BE2C (cell line): ENCODE measurements at places on chromosomes 16 and 17.

GRCh38 chr17:62882284-62882683, 74.2 kb upstream of the MARCHF10 start:
- peak; percentile 53 for DNase-seq

- no peak for DNase-seq
These were observed 38.0 kb downstream of the SLC5A11 start for GRCh38 chr16:24883714-24884151.

- no peak for DNase-seq
These were observed 7.6 kb upstream of the PKMYT1 start for GRCh38 chr16:2987833-2988232.

GRCh38 chr16:51153577-51154031, 2.5 kb upstream of the SALL1 start:
- no peak for DNase-seq

DNA sequence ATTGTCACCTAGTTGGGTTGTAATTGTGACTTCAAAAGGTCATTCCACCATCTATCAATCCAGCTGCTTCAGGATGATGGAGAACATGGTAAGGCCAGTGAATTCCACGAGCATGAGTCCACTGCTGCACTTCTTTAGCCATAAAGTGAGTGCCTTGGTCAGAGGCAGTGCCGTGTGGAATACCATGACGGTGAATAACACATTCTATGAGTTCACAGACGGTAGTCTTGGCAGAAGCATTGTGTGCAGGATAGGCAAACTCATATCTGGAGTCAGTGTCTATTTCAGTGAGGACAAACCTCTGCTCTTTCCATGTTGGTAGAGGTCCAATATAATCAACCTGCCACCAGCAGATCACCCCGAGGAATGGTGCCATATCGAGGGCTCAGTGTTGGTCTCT, 650.9 kb downstream of the KCNJ2 start:
- DNase-seq: no peak

DNA sequence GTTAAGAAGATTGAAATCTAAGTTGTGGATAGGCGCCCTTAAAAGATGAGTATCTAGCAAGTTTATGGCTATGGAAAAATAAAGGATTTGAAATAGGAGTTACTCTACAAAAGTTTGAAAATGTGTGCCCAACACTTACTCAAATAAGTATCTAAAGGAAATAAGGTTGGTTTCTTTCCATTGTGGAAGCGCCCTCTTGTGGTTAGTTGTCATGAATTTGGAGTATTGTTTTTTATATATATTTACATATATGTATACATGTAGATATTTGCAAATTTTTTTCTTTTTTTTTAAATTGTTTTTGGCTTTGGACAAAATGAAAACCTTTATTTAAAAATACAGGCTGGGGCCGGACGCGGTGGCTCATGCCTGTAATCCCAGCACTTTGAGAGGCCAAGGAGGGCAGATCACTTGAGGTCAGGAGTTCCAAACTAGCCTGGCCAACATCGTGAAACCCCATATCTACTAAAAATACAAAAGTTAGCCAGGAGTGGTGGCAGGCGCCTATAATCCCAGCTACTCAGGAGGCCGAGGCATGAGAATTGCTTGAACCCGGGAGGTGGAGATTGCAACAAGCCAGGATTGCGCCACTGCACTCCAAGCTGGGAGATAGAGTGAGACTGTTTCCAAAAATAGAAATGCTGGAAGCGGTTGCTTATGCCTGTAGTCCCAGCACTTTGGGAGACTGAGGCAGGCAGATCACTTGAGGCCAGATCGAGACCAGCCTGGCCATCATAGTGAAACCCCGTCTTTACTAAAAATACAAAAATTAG, 24.0 kb upstream of the VPS4A start:
- peak; percentile 43 for DNase-seq

- DNase-seq: no peak
These were observed 13.9 kb upstream of the GINS3 start for GRCh38 chr16:58378401-58378800.

DNA sequence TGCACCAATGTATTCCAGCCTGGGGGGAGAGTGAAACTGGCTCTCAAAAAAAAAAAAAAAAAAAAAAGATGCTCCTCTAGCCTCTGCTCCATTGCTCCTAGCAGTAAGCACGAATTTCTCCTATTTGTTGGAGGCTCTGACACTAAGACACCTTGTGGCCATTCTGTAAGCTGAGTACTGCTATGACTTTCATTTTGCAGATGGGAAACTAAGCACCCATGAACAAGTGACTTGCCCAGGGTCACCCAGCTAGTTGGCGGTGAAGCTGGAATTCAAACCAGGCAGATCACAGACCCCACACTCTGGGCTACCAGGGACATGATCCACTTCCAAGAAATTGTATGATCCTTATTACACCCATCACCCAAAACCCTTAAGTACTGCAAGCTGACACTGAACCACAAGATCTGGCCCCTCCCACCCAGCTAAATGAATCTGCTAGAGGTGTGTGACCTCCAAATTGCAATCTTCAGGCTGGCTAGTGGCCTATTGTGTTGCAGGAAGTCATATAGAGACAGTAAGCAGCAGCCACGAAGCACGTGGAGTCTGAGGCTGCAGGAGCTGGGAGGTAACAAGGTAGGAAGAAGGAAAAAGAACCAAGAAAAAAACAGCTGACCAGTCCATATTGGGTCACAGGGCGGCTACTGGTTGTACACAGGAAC, 209.4 kb downstream of the XYLT1 start:
- DNase-seq: no peak

DNA sequence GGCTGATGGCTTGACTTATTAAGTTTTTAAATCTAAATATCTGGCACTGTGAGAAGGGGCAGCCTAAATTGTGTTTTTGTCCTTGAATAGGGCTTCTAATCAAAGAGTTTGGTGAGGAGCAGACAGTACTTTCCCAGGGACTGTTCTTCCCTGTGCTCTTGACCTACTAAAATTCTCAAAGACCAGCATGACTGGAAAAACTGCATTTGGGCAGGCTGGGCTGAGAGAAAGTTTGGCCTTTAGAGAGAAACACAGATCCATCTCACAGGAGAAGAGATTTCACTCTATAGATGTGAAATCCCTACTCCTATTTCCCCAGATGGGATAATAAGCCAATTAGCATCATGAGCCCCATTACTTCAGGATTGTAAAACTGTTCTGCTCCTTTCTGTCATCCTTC, 7.3 kb downstream of the PCTP start:
- DNase-seq: no peak

GRCh38 chr17:1779571-1780131, 17.8 kb downstream of the SERPINF1 start:
- no peak for DNase-seq

- DNase-seq: no peak
These were observed 1.2 kb downstream of the AP2B1 start for GRCh38 chr17:35588196-35588920.

- DNase-seq: no peak
These were observed 885.7 kb upstream of the CDH8 start for GRCh38 chr16:62921904-62922303.

GRCh38 chr16:4288148-4288921, 15.5 kb upstream of the TFAP4 start:
- DNase-seq: peak; percentile 84

DNA sequence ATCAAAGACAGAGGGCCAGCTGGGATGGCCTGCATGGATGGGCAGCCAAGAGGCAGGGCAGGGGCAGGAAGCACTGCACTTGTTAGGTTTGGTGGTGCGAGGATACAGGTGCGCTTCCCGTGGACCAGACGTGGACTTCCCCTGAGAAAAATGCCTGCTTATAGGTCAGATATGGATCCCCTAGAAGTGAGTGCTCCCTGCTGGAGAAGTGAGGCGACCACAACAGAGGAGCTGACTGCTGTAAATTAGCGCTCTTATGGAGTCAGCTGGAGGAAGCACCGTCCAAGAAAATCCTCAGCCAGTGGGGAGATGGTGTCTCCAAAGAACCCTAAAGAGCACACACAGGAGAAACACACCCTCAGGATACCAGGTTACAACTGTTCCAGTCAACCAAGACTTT, 27.7 kb upstream of the CCDC182 start:
- no peak for DNase-seq

- DNase-seq: peak; percentile 10
These were observed 209.3 kb downstream of the FTO start for GRCh38 chr16:53913099-53913870.

DNA sequence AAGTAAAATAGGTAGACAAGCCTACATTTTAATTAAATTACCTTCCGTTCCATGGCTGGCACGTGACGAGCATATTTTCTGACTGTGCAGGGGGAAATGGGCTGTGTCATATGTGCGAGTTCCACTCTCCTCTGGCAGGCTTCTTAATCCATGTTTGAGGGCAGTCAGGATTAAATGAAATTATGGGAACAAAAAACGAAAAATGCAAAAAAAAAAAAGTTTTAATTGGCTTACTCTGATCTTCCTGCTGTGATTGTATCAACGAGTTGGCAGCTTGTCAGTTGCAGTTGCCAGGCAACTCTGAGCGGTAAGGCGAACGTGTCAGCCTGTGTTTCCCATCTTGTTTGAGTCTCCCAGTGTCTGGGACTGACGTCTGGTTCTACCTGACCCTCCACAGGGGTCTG, 302.9 kb upstream of the XYLT1 start:
- DNase-seq: no peak

DNA sequence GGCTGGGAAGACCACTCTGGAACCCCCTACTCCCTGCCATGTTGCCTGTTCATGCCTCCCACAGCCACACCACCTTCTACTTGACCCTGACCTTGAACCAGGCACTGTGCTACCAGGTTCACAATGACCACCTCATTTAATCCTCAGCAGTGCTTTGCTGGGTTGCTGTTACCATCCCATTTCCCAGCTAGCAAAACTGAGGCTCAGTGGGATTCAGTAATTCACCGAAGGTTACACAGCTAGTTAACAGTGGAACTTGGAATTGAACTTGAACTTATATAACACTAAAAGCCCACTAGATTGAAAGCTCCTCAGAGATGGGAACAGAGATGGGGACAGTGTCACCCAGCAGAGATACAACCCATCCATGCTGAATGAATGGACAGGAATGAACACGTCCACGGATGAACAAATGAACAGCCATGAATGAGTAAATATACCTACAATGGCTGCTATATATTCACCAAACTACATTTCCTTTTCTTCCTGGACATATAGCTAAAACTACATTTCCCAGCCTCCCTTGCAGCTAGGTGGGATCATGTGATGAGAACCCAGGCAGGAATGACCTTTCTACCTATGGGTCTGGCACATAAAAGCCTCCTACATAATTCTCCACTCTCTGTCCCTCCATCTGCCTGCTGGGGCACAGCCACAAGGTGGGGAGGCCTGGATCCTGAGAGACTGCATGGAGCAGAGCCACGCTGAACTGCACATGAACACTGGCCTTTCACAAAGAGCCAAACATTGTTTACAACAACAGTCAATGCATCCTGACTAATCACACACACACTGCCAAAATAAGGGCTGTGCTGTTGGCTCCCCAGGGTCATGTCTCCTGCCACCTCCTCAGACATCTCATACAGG, 94.8 kb downstream of the RMI2 start:
- DNase-seq: no peak

DNA sequence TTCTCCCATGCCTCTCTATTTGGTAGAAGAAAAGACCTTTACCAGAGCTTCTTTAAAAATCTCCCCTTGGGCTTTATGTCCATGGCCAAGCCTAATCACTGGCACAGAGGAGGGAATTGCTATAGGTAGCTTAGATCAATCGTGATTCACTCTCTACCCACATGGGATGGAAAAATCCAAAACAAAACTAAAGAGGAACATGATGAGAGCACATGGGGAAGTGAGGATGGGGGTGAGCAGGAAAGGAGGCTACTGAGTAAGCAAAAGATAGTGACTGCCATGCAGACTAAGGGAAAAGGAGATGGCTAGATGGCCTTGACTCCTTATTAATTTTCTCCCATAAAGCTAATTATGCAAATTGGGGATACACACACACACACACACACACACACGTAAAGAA, 201.2 kb downstream of the HS3ST3A1 start:
- DNase-seq: no peak

GRCh38 chr16:86455640-86456039, 54.7 kb upstream of the FOXF1 start:
- DNase-seq: no peak

- no peak for DNase-seq
These were observed 708 bp downstream of the BAIAP2 start for GRCh38 chr17:81035521-81036196.

GRCh38 chr16:3816326-3816725, 64.2 kb downstream of the CREBBP start:
- no peak for DNase-seq

DNA sequence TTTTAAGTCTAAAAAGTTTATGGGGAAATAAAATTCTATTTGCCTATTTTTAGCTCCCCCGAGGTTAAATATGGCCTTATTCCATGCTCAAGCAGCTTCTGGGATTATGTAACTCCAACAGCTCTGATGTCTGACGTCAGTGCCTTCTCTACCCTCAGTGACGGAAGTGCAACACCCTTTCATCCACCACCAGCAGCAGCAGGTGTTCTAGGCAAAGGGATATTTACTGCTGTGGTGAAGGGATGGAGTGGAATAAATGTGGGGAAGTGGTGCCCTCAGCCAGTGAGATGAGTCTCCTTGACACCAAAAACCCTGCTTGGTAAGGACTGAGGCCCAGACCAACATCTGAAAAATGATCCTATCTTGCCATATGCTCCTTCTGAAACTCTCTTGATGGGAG, 247.4 kb downstream of the SHISA9 start:
- no peak for DNase-seq

DNA sequence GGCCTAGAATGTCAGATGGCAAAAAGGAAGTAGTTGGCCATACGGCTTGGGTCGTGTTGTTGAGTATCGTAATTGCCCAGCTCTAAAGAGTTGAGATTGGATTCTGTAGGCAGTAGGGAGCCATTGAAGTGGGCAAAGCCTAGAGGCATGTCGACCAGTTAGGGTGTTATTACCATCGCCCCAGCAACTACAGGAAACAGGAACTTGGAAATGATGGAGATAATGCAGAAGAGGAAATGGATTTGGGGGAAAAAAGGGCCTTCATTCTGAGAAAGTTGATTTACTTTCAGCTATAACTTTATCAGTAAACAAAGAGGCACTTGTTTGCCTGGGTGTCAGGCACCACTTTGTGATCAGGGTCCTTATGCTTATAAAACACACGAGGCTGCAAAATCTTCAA, 52.6 kb downstream of the COX10 start:
- no peak for DNase-seq

GRCh38 chr16:22417019-22417418, 42.6 kb upstream of the CDR2 start:
- no peak for DNase-seq

- DNase-seq: no peak
These were observed 705 bp upstream of the PITPNC1 start for GRCh38 chr17:67376415-67376736.

DNA sequence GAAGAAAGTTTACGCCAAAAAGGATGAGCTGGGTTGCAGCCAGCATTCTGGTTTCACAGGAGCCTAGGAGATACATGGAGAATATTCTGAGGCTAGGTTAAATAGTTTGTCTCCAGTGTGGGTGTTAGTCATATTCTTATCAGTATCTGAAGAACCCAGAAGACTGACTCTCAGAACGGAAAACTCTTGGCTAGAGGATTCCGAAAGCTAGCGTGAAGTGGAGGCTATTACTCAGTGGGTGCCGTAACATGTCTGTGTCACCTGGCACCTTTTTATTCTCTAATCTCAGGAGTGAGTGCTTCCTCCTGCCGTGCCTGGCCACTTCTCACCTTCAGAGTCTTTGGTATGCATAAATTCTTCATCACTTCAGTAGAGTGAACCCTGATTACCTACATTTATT, 199.5 kb downstream of the WWOX start:
- DNase-seq: no peak
